Activated B cell treated with CpG ODN at 0.5 μM for 24 hours (primary cell): ENCODE measurements at places on chromosomes 11 and 22. TPM values are rescaled to one million over a fixed set of nuclear protein-coding genes. Genes with fewer than 3 reads are reported as not detected.

Gene FAM180B
- total RNA-seq = 0.16 TPM in 1 of 2 replicates, not detected in the other

Gene CDC45
- total RNA-seq = 3.9 and 4.1 TPM in 2 replicates

Gene ASCL2
- 1.3 and 1.4 TPM in 2 replicates for total RNA-seq

Gene NFAM1
- total RNA-seq = 0.12 and 0.18 TPM in 2 replicates

Gene CLMP
- not detected in 2 replicates for total RNA-seq

Gene LARGE2
- total RNA-seq = 47.4 and 59.7 TPM in 2 replicates

Gene CECR2
- 1.6 and 2.5 TPM in 2 replicates for total RNA-seq

Gene OR10A2
- total RNA-seq = not detected in 2 replicates

GRCh38 chr22:26168939-26169314, 335 bp upstream of the SEZ6L start:
- H3K27me3 ChIP-seq = peaks cover 67% of the 10 kb centered on the region
- H3K4me3 ChIP-seq = peak overlapping the region; percentile 67
- peaks cover 15% of the 10 kb centered on the region for H3K4me1 ChIP-seq
- DNase-seq = no peak

- no peak overlapping the region for H3K4me3 ChIP-seq
- no peak for DNase-seq
- no peak overlapping the region for H3K27ac ChIP-seq
- H3K36me3 ChIP-seq = no peaks in the 10 kb centered on the region
Observed at GRCh38 chr22:49197986-49198704, 629.5 kb downstream of the BRD1 start.

- H3K27ac ChIP-seq = no peak overlapping the region
- H3K4me1 ChIP-seq = peaks cover 1% of the 10 kb centered on the region
- peaks cover 86% of the 10 kb centered on the region for H3K36me3 ChIP-seq
- no peaks in the 10 kb centered on the region for H3K27me3 ChIP-seq
Observed at GRCh38 chr11:113806406-113806805, 26.8 kb downstream of the CLDN25 start.

DNA sequence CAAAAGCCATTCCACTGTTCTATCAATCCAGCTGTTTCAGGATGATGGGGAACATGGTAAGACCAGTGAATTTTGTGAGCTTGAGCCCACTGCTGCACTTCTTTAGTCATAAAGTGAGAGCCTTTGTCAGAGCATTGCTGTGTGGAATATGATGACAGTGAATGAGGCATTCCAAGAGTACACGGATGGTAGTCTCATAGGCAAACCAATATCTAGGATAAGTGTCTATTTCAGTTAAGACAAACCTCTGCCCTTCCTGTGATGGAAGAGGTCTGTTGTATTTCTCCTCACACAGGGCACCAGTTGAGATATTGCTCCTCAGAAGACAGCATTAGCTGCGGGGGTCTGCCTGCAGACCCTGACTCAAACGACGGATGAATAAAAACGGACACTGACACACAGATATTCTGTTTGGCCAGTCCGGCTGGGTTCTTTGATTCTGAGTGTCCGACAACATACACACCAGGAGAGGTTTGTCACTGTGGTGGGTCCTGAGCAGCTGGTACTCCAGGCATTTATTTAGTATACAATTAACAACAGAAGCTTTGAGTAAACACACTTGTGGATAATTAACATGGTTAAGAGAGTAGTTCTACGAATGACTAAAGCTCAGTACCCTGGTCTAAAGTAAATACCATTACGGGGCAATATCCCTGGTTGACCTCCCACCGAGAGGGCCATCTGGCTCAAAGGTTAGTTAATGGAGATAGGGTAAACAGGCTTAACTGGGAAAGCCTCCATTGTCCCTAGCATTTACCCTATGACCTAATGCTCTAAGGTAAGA, 121.7 kb downstream of the ZNF280B start:
- H3K36me3 ChIP-seq = no peaks in the 10 kb centered on the region
- no peak overlapping the region for H3K27ac ChIP-seq
- H3K4me1 ChIP-seq = peaks cover 20% of the 10 kb centered on the region
- DNase-seq = no peak

- H3K27ac ChIP-seq = no peak overlapping the region
- peaks cover 36% of the 10 kb centered on the region for H3K36me3 ChIP-seq
- H3K27me3 ChIP-seq = no peaks in the 10 kb centered on the region
- H3K4me3 ChIP-seq = no peak overlapping the region
Observed at GRCh38 chr22:23862103-23862502, 4.4 kb downstream of the SLC2A11 start.

GRCh38 chr11:133776671-133777367, 68.5 kb downstream of the SPATA19 start:
- no peak for DNase-seq
- H3K27me3 ChIP-seq = no peaks in the 10 kb centered on the region
- H3K4me3 ChIP-seq = no peak overlapping the region

DNA sequence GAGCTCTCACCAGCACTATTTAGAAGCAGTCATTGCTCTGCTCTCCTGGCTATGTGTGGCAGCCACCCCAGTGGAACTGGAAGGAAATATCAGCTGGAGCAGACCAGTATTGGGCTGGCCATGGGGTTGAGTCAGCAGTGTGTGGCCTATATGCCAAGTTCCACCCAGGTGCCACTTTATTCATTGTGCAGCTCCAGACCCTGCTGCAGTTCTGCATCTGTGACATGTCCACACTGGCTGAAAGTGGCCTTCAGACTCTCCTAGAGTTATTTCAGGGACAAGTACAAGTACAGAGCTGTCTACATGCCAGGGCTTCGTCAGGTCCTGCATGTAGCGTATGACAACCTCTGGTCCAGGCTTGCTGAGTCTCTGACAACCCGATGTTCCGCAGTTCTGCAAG, 55.2 kb downstream of the CABIN1 start:
- no peak for DNase-seq
- H3K4me3 ChIP-seq = no peak overlapping the region
- no peaks in the 10 kb centered on the region for H3K27me3 ChIP-seq
- peaks cover 63% of the 10 kb centered on the region for H3K36me3 ChIP-seq
- H3K4me1 ChIP-seq = peaks cover 53% of the 10 kb centered on the region
- H3K27ac ChIP-seq = no peak overlapping the region

DNA sequence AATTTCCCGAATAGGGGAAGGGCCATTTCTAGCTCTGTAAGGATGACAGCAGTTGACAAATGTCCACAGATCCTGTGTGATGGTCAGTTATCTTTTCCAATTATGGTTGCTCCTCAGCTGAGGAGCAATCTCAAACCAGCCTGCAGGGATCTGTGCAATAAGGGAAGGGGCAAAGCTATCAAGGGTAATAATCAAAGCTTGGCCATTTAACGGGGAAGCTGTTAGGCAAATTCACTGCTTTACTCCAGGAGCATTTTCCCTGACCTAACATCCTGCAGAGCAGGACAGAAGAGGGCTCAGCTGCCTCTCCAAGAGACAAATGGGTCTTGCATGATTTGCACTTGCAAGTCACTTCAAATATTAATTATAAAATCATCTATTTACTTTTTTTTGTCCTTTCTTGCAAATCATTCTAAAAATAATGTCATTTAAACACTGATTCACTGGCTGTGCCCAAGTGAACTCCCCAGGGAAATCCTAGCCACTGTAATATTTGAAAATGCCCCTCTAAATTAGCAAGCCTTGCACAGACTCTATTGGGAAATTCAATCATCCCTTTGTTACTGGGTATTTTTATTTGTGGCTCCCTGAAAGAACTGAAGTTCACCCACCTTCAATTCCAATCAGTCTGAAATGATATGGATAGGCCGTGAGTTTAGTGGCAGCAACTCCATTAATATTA, 1256.7 kb downstream of the LRRC4C start:
- no peaks in the 10 kb centered on the region for H3K4me1 ChIP-seq

DNA sequence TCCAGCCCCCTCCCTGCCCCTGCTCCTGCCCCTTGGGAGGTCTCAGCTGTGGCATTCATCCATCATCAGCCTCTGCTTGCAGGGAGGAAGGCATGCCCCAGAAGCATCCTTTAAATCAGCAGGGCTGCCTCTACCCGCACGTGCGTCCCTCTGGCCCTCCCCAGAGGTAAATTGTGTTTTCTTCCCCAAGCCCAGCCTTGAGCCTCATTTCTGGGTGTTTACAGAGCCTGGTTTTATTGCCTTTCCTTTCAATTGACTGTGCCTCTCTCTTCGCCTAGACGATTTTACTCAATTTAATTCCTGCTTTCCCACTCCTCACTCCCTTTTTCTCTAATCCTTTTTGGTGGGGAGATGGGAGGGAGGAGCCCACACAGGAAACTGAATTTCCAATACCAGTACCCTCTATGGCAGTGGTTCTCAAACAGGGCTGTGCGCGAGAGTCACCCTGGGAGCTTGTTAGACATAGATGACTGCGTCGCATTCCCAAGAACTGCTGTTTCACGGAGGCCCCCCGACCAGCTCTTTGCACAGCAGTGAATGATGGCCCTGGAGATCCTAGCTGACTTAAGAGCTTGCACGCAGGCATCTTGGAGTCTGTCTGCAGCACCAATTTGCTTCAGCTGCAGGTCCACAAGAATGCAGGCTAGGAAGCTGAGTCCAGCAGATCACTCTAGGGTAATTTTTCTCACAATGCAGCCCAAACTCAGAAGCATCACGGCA, 15.1 kb upstream of the OAF start:
- no peaks in the 10 kb centered on the region for H3K4me1 ChIP-seq
- H3K27ac ChIP-seq = no peak overlapping the region
- H3K36me3 ChIP-seq = no peaks in the 10 kb centered on the region
- DNase-seq = no peak
- no peak overlapping the region for H3K4me3 ChIP-seq
- H3K27me3 ChIP-seq = peaks cover 18% of the 10 kb centered on the region

GRCh38 chr11:71251761-71252268, 562 bp downstream of the SHANK2 start:
- peak overlapping the region; percentile 61 for H3K4me3 ChIP-seq
- H3K27ac ChIP-seq = no peak overlapping the region
- DNase-seq = peak; percentile 73
- no peaks in the 10 kb centered on the region for H3K36me3 ChIP-seq

DNA sequence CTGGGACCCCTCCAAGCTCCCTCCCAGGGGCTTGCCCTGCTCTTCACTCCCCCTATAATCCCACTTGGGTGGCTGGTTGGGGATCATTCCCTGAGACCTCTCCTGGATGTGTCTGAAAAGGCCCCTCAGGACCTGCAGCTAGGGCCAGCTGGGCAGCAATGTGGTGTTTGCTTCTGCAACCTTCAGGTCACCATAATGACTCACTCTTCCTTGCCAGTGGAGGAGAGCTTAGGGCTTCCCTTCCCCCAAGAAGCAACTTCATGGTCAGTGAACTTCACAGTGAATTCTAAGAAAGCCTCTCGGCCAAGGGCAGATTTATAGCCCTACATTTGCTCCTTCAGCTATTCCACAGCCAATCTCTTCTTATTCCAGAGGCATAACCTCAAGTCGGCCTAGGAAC, 45.1 kb upstream of the TSPAN18 start:
- no peak for DNase-seq
- H3K27ac ChIP-seq = no peak overlapping the region
- H3K27me3 ChIP-seq = peaks cover 7% of the 10 kb centered on the region
- peaks cover 6% of the 10 kb centered on the region for H3K4me1 ChIP-seq
- H3K4me3 ChIP-seq = no peak overlapping the region

DNA sequence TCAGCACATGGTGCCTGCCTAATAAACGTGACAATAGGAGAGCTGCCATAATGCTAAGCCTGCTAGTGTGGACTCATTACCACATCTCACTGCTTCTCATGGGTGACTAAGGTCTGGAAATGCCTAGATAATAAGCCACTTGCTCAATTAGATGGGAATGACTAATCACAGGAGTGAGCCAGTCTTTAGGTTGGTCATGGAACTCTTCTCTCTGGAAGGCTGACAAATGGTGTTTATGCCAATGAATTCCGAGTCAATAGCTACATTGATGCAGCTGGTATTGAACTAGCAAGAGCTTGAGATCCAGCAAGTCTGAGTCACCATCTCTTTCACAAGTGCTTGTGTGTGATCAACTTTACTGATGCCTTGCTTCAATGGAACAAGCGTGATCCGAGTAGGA, 334.9 kb downstream of the OPCML start:
- H3K27ac ChIP-seq = no peak overlapping the region
- no peak overlapping the region for H3K4me3 ChIP-seq
- H3K36me3 ChIP-seq = no peaks in the 10 kb centered on the region
- H3K4me1 ChIP-seq = peaks cover 3% of the 10 kb centered on the region

DNA sequence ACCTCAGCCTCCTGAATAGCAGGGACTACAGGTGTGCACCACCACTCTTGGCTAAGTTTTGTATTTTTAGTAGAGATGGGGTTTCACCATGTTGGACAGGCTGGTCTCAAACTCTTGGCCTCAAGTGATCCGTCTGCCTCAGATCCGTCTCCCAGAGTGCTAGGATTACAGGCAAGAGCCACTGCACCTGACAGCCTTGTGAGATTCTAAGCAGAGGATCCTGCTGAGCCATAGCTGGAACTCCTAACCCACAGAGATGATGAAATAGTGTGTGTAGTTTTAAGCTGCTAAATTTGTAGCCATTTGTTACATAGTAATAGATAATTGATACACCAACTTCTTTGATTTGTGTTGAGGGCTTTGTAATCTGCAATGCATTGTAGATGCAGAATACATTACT, 51.1 kb downstream of the CLMP start:
- H3K4me1 ChIP-seq = no peaks in the 10 kb centered on the region
- no peak overlapping the region for H3K27ac ChIP-seq
- H3K36me3 ChIP-seq = no peaks in the 10 kb centered on the region
- no peak overlapping the region for H3K4me3 ChIP-seq
- DNase-seq = no peak

DNA sequence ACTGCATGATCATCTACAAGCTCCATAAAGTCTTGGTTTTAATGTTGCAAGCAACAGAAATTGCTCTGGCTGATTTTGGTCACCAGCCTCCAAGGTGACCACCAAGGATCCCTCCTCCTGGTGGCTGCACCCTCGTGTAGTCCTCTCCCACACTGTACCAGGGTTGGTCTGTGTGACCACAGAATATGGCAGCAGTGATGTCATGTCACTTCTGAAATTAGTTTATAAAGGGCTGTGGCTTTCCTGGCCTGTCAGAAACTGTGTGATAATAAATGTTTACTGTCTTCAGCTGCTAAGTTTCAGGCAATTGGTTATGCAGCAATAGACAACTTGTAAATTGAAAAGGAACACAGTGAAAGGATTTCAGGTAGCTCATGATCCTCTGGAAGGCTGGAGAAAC, 5.3 kb upstream of the PRDM11 start:
- peaks cover 7% of the 10 kb centered on the region for H3K4me1 ChIP-seq
- no peak overlapping the region for H3K27ac ChIP-seq
- DNase-seq = no peak
- H3K36me3 ChIP-seq = no peaks in the 10 kb centered on the region
- H3K4me3 ChIP-seq = no peak overlapping the region

- H3K4me3 ChIP-seq = no peak overlapping the region
- peaks cover 7% of the 10 kb centered on the region for H3K27me3 ChIP-seq
- H3K36me3 ChIP-seq = no peaks in the 10 kb centered on the region
- no peaks in the 10 kb centered on the region for H3K4me1 ChIP-seq
- no peak for DNase-seq
Observed at GRCh38 chr11:32033067-32033466, 57.8 kb upstream of the RCN1 start.

DNA sequence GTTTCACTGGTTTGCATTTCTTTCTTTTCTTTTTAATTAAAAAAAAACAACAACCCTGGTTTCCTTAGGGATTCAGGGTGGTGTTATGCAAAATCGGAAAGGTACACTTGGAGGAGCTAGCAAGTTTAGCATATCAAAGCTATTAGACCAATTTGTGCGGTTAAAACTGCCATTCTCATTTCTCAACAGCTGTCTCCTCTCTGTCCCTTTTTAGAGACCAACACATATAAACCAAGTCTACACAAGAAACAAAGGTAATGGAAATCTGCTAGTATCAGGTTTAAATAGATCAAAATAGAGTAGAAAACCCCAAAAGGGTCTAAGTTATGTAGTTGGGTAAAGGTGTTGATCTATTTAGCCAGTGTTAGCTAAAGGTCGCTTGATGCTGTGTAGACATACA, 1.7 kb upstream of the SESN3 start:
- H3K27me3 ChIP-seq = no peaks in the 10 kb centered on the region
- no peak overlapping the region for H3K27ac ChIP-seq
- DNase-seq = no peak
- H3K36me3 ChIP-seq = peaks cover 10% of the 10 kb centered on the region
- peaks cover 50% of the 10 kb centered on the region for H3K4me1 ChIP-seq
